Activated naive CD4-positive, alpha-beta T cell treated with anti-CD3 and anti-CD28 coated beads, Interleukin-2, amount 50 U/mL, for 72 hours (primary cell): ENCODE measurements at places on chromosomes 5 and 9. TPM values are rescaled to one million over a fixed set of nuclear protein-coding genes. Genes with fewer than 3 reads are reported as not detected.

The ANKRD18B gene
- 3.5 TPM for total RNA-seq

The PLPP6 gene
- 3.6 TPM for total RNA-seq

The SLC22A4 gene
- 1.5 TPM for total RNA-seq

The ZDHHC11B gene
- total RNA-seq = 1.4 TPM

The PCDHGA9 gene
- total RNA-seq = not detected

The GPX3 gene
- total RNA-seq = not detected

The GFI1B gene
- total RNA-seq = not detected

GRCh38 chr9:76717613-76718012 lies 46.6 kb upstream of the PCA3 start:
- DNase-seq = no peak

DNA sequence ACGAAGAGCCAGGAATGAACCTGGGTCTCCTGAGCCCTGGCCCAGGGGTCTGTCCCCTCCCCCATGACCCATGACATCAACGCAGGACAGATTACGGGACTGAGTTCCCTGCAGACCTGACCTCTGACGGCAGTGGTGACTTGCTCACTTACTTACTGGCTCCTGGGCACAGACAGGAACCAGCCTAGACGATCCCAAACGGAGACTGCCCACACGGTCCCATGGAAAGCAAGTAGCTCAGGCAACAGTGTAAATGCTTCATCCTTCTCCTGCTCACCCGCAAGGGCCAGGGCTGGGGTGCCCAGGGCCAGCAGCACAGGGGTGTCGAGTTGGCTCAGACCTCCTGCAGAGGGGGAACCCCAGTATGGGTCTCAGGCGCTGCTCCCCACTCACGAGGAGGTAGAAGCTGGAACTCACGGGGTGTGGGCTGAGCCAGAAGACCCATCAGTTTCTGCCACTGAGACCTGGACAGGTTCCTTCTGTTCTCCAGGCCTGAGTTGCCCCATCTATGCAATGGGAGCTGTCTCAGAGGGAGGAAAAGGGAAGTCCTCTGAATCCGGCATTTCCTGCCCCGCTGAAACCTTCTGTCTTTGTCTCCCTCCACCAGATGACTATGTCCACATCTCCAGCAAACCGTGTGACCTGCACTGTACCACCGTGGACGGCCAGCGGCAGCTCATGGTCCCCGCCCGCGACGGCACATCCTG lies 5.6 kb downstream of the ADAMTSL2 start:
- DNase-seq = no peak

GRCh38 chr5:158947846-158948245 lies 151.9 kb downstream of the EBF1 start:
- no peak for DNase-seq

GRCh38 chr5:38479315-38479904 lies 77.0 kb downstream of the LIFR start:
- DNase-seq = no peak

DNA sequence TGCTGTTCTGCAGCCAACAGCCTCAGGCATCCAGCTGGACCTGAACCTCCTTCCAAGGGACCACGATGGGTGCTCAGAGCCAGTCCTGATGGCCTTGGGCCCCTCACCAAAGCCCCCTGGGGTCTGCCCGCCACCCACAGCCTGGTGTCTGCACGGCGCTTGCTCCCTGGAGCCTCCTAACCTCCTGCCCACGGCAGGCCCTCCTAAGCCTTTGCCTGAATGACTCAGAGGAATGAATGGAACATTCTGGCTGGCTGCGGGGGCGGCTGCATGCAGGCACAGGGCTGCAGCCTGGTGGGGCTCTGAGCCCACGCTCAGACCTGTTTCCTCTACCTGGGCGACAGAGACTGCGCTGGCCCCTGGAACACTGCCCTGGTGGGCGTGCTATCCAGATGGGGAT lies 6.9 kb downstream of the SOHLH1 start:
- no peak for DNase-seq

- no peak for DNase-seq
Observed at GRCh38 chr5:6432206-6432605, 16.5 kb upstream of the UBE2QL1 start.
